ENCODE measurements at places on chromosomes 11 and 22.

- DNase-seq: peak; percentile 23
Observed at GRCh38 chr11:57668434-57668782, 494 bp downstream of the ZDHHC5 start.

DNA sequence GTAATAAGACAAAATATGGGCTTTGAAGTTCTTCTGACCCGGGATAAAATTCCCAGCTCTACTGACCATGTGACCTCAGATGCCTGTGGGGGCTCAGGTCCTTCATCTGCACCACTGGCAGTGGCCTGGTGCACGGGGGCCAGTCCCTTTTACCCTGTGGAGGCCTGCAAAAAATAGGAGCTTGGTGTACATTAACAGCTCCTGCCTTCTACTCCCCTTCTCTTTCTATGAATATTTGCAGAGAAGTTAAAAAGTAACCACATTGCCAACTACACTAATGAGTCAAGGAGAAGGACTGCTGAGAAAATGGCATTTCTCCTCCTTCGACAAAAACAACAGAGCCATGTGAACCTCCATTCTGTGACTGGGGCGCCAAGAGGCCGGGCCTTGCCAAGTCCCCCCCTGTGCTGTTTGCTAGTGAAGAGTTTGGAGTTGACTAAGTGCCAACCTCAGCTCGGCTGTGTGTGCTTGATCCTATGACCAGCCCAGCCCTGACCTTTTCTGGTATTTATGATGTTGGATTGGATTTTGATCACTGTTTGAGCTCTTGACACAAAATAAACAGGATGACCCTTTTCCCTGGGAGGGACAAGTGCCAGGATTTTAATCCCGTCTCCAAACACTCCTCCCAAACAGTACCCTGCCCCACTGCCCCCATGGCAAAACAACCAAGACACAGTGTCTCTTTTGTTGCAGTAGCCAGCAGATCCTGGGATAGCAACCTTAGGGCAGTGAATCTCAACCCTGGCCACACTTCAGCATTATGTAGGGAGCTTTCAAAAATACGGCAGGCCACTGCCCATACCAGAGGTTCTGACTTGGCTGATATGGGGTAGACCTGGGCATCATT lies 380.1 kb downstream of the LARGE1 start:
- DNase-seq: no peak

DNA sequence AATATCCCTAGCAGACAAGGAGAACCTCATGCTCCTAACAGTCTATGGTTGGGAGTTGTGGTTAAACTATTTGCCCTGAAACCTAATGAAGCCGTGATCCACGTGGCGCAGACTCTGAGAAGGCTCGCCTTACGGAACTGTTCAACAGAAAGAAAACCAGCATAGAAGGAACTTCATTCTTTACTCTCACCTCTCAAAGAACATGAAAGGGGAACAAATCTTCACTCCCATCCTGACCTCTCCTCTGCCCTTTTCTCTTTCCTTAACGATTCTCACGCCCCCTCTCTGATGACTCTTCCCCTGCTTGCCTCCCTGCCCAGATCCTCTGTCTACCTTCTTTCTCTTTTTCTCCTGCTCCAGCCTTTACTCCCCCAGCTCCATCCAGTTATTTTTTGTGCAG lies 54.2 kb downstream of the IRAG1 start:
- DNase-seq: no peak

GRCh38 chr22:49553518-49554295 lies 274.0 kb downstream of the BRD1 start:
- DNase-seq: no peak

- DNase-seq: peak; percentile 30
Observed at GRCh38 chr11:2196970-2197770, 25.6 kb upstream of the TH start.

GRCh38 chr11:92556431-92556830 lies 331.8 kb downstream of the FAT3 start:
- no peak for DNase-seq

- DNase-seq: no peak
Observed at GRCh38 chr11:76275446-76275845, 69.1 kb upstream of the WNT11 start.
